HFFc6 (cell line): ENCODE measurements at places on chromosomes 1 and 21.

DNA sequence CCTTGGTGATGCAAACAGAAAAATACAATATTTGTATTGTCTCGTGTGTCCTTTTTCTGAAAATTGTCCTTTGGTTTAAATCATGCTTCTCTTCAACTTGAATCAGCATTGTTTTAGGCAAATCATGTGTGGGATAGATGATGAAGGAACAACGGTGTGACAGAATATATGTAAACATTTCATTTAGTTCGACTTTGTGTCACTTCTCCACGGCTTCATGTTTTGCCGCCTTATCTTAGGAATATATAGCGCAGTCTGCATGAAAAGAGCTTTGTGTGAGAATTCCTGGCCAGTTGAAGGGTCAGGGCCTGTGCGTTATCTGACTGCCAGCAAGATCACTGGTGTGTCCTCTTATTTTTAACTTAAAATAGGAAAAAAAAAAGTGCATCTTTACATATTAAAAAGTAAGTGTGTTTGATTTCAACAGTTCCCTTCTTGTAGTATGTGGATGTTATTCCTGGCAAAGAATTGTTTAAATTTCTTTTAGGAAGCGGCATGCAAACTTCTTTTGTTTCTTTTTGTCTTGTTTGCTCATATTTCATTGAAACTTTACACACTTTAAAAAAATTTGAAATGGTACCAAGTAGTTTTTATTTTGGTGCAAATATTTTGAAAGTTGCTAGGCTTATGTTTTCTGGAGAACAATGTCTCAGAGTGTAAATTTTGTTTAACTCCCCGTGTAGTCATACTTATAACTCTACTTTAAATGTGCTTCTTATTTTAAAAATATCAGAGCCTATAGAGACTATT is 465.2 kb downstream of the USP25 start:
- no peaks in the 10 kb centered on the region for H3K27me3 ChIP-seq
- peaks cover 59% of the 10 kb centered on the region for H3K4me1 ChIP-seq
- H3K4me3 ChIP-seq: peak overlapping the region; percentile 90
- peaks cover 11% of the 10 kb centered on the region for H3K36me3 ChIP-seq
- no peak for DNase-seq
- peak overlapping the region; percentile 94 for H3K27ac ChIP-seq

GRCh38 chr1:7456722-7457082 is 314.4 kb upstream of the VAMP3 start:
- DNase-seq: no peak
- H3K36me3 ChIP-seq: no peaks in the 10 kb centered on the region
- H3K27me3 ChIP-seq: peaks cover 6% of the 10 kb centered on the region
- no peak overlapping the region for H3K27ac ChIP-seq
- H3K4me3 ChIP-seq: no peak overlapping the region

DNA sequence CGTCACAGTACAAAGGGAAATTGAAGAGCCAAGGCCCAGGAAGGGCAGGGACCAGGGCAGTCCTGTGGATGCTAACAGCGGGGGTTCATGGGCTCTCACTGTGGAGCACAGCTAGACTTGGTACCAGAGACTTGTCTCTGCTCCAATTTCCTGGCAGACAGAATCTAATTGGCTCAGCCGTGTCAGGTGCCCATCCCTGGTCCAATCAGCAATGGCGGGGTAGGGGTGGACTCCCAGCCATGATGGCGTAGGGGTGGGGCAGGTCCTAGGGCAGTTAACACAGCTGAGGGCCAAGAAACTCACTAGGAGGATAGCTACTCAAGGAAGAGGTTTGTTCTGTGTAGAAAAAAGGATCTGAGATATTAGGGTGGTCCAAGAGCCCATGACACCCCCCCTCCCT is 39.9 kb upstream of the TENT5B start:
- DNase-seq: no peak
- peaks cover 6% of the 10 kb centered on the region; the same call in 1 of the 2 replicates for H3K4me1 ChIP-seq
- H3K27ac ChIP-seq: no peak overlapping the region

- no peak for DNase-seq
- H3K27ac ChIP-seq: no peak overlapping the region
- H3K4me1 ChIP-seq: no peaks in the 10 kb centered on the region
These were observed 746 bp downstream of the AK4 start for GRCh38 chr1:65148548-65149350.

- no peaks in the 10 kb centered on the region for H3K27me3 ChIP-seq
- no peak overlapping the region for H3K4me3 ChIP-seq
- no peak for DNase-seq
These were observed 118.7 kb downstream of the SLC5A9 start for GRCh38 chr1:48341221-48341620.

DNA sequence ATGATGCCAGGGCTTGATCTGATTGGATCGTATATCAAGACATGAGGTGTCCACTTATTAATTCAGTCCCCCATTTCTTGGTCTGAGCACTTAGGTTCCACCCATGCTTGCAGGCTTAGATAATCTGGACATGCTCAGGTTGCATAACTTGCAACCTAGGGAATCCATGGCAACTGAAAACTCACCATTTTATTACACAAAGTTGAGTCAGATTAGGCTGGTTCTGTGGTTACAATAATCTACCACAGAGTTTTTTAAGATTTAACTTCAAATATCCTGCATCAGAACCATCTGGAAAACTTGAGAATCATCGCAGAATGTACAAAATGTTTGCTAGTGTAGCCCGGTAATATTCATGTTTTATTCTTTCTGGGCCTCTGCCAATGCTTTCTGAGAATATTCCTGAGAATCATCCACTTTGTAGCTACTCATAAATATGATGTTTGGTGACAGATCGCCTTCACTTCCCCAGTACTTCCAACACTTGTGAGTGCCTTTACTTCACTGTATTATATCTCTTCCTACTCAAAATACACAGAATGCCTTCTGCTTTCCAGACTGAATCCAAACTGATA is 707.2 kb upstream of the ADAMTS5 start:
- H3K36me3 ChIP-seq: no peaks in the 10 kb centered on the region
- peak overlapping the region; percentile 72 for H3K27ac ChIP-seq
- H3K4me1 ChIP-seq: peaks cover 21% of the 10 kb centered on the region
- no peaks in the 10 kb centered on the region for H3K27me3 ChIP-seq
- 0 out of 2 replicates have a peak overlapping the region, but pooled peaks have one; percentile 4 for H3K4me3 ChIP-seq

- DNase-seq: no peak
- peaks cover 1% of the 10 kb centered on the region; the same call in 1 of the 2 replicates for H3K27me3 ChIP-seq
- no peak overlapping the region for H3K27ac ChIP-seq
- no peak overlapping the region for H3K4me3 ChIP-seq
- no peaks in the 10 kb centered on the region for H3K36me3 ChIP-seq
These were observed 87.3 kb downstream of the ZBTB18 start for GRCh38 chr1:244138399-244138798.

GRCh38 chr1:233945573-233945972 is 41.1 kb downstream of the SLC35F3 start:
- no peaks in the 10 kb centered on the region for H3K36me3 ChIP-seq
- no peak for DNase-seq
- no peak overlapping the region for H3K27ac ChIP-seq
- no peaks in the 10 kb centered on the region for H3K4me1 ChIP-seq

DNA sequence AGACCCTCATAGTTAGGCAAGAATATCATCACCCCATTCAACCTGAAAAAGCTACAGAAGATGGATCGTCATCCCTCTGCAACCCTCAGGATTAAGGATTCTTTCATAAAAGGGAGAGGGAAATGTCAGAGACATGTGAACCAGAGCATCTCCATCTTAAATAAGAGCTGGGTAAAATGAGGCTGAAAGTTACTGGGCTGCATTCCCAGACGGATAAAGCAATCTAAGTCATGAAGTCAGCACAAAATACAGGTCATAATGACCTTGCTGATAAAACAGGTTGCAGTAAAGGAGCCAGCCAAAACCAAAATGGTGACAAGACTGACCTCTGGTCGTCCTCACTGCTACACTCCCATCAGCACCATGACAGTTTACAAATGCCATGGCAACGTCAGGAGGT is 22.6 kb downstream of the PRDX6 start:
- no peak overlapping the region for H3K4me3 ChIP-seq
- H3K4me1 ChIP-seq: peaks cover 6% of the 10 kb centered on the region
- peaks cover 3% of the 10 kb centered on the region; the same call in 1 of the 2 replicates for H3K27me3 ChIP-seq
- H3K27ac ChIP-seq: no peak overlapping the region
- DNase-seq: no peak

DNA sequence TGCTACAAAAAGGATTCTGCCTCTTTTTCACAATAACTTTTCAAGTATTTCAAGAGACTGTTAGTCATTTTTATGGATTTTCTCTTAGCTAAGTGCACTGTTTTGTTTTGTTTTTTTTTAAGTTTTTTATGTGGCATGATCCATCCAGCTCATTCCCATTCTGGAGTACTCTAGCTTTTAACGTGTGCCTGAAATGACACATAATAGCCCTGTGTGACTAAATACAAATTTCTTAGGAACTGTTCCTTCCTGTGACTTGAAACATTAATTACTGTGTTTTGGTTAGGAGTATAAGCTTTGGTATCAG is 143.9 kb downstream of the HS2ST1 start:
- H3K36me3 ChIP-seq: peaks cover 5% of the 10 kb centered on the region
- DNase-seq: peak; percentile 25
- no peaks in the 10 kb centered on the region; the same call in 1 of the 2 replicates for H3K27me3 ChIP-seq
- H3K4me1 ChIP-seq: peaks cover 39% of the 10 kb centered on the region
- peak overlapping the region; percentile 56 for H3K27ac ChIP-seq

- no peak for DNase-seq
- peak overlapping the region; percentile 97 for H3K27ac ChIP-seq
- peaks cover 28% of the 10 kb centered on the region for H3K36me3 ChIP-seq
These were observed 13.7 kb downstream of the KIRREL1 start for GRCh38 chr1:158007180-158007579.

- peak overlapping the region; percentile 97 for H3K27ac ChIP-seq
- peak overlapping the region; percentile 89 for H3K4me3 ChIP-seq
- DNase-seq: no peak
- H3K4me1 ChIP-seq: peaks cover 50% of the 10 kb centered on the region
- peaks cover 5% of the 10 kb centered on the region; the same call in 1 of the 2 replicates for H3K36me3 ChIP-seq
- peaks cover 4% of the 10 kb centered on the region; the same call in 1 of the 2 replicates for H3K27me3 ChIP-seq
These were observed 440 bp downstream of the PIGP start for GRCh38 chr21:37072274-37072987.

DNA sequence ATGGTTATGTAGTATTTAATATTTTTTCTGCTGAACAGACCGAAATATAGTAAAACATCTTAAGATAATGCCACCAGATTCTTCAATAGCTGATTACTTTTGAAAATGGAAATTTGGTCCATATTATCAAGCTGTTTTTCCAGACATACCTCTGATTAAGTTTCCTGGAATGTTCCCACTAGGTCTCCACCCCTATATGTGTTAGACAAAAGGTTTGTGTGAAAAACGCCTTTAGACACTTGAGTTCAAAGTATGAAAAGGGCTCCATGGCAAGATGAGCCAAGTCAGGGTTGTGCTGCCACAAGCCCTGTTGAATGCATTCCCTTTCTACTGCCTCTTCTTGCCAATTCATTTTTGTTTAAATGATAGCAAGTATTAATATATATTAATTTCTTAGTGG is 52.7 kb downstream of the ZBTB17 start:
- H3K4me1 ChIP-seq: peaks cover 41% of the 10 kb centered on the region
- H3K27ac ChIP-seq: peak overlapping the region; percentile 36; the same call in 1 of the 2 replicates
- peaks cover 33% of the 10 kb centered on the region for H3K36me3 ChIP-seq
- DNase-seq: peak; percentile 26
- H3K4me3 ChIP-seq: no peak overlapping the region

DNA sequence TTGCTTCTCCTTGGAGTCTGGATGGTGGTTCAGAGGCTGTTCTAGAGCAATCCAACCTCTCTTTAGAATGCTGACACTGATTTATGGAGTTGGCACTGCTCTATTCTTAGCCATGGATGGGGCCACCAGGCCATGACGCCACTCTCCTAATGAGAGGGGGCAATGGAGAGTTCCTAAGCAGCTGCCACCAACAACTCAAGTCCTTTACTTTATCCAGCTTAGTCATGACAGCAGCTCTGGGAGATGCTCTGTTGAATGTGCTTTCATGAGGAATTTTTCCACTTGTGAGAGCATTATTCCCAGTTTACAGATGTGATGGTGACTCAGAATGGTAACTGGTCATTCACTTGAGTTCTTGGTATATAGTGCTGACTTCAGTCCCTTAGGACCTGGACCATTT is 366.3 kb downstream of the HHAT start:
- H3K27ac ChIP-seq: no peak overlapping the region
- H3K36me3 ChIP-seq: no peaks in the 10 kb centered on the region
- H3K27me3 ChIP-seq: no peaks in the 10 kb centered on the region; the same call in 1 of the 2 replicates
- no peak for DNase-seq
- H3K4me3 ChIP-seq: no peak overlapping the region
- peaks cover 14% of the 10 kb centered on the region; the same call in 1 of the 2 replicates for H3K4me1 ChIP-seq

DNA sequence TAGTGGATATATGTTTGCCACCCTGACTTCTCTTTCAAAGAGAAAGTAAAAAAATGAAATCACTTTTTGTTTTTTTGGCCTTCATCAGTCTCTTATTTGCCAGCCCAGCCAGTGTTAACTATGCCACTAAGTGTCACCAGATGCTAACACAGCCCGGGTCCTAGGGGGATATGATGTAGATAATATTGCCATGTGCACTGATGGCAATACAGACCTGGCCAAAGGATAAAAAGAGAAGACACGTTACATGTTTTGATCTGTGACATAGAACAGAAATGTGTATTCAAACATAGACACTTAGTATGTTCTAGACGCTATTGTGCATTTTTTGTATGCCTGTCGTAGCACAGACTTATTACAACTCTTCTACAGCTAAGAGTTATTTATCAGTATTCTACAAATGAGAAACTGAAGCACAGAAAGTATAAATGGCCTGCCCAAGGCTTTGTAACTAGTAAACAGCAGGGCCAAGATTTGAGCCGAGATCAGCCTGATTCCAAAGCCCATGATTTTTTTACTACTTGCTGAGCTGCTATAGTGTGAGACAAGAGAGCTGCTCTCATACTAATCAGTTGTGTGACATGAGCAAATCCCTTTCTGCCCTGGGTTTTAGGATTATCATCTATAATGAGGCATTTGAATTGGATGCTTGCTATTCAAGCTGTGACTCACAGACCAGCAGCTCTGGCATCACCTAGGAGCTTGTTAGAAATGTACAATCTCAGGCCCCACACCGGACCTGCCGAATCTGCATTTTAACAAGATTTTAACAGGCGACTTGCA is 6.3 kb downstream of the LRRC53 start:
- no peak for DNase-seq
- no peaks in the 10 kb centered on the region for H3K27me3 ChIP-seq
- H3K36me3 ChIP-seq: no peaks in the 10 kb centered on the region
- no peak overlapping the region for H3K27ac ChIP-seq
